ENCODE measurements at places on chromosomes 6 and 20.
A peak's percentile ranks its signal among the peaks of the same experiment; 100 is the strongest.

DNA sequence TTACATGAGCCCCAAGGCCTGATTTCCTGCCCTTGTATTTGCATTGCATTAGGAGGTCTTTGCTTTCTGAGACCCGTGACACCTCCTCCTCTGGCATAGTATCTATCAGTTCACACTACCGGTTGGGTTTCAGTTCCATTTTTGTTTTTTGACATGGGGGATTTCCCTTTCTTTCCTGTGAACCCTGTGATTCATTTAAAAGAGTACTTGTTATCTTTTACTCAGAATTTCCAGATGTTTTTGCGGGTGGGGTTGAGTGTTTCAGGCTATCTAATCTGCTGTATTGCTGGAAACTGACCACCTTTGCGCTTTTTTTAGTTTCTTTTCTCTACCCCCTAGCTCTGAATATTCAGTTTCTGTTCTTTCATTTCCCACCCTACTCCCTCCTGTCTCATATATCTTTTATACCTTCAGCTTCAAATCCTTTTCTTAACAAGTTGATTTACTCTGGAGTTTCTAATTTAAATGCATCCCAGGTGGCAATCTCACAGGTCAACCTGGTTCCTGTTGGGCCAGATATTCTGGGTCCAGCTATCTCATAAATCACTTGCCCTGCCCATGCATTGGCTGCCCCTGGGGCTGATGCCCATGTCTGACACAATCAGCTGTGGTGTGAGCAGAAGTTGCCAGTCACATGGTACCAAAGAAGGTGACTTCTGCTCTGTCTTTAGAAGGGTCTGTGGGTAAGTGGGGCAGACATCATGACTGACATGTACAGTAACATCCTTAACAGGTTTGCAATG is 14.3 kb upstream of the NCOA3 start:
- no peak for DNase-seq

DNA sequence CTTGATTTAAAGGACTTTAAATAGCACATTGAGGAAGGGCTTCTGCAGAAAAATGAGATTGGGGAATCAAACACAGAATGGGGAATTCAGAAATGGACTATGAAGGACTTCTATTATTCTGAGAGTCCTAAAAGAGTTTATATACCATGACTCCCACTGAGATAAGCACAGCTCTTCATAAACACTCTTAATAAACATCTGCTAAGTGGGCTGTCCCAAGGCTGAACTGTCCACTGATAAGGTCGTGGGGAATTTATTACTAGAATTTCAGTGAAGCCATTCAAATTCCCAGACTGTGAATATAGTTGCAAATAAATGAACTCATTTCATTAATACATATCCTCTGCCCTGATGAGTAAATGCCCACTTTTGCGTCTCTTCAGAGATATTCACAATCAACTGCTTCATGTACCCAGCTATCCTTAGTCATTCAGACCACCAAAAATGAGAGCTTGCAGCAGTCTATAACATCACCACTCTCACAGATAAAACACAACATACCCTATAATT is 468.2 kb upstream of the RUNX2 start:
- DNase-seq = no peak

- no peak for DNase-seq
Measured at GRCh38 chr6:107641500-107641941, 151.6 kb downstream of the SOBP start.

DNA sequence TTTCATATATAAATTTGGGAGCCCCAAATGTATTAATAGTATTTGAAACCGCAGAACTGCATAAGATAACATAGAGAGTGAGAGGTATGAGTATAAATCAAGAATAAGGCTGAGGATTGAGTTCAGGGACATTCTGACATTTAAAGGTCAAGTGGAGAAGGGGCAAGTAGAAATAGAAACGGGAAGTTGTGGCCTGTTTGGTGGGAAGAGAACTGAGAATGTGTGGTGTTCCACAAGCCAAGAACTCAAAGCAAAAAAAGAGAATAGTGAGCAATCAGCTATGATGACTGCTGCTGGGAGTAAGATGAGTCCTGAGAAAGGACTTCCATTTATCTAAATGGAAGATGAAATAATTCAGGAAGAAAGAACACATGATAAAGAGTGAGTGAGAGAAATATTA is 418.4 kb downstream of the CD109 start:
- no peak for DNase-seq

- peak; percentile 38 for DNase-seq
Measured at GRCh38 chr6:16635810-16636602, 125.3 kb downstream of the ATXN1 start.

DNA sequence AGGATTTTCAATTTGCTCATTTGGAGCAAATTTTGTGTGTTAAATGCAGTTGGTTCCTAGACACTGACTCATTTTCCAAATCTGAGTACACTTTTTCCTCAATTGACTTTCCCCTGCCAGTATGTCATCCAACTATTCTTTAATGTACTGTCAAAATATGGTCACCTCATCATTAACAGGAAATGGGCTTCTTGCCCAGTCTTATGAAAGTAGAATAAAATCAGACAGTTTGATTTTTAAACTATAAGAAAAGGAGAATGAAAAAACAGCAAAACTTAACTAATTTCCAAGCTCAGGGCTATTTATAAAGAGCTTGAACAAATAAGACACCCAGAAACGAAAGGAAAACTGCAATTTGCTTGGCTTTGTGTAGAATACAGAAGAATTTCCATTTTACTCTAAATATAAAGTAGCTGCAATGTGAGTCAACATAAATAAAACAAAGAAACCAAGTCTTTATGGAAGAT is 43.7 kb upstream of the RAB23 start:
- DNase-seq = no peak

DNA sequence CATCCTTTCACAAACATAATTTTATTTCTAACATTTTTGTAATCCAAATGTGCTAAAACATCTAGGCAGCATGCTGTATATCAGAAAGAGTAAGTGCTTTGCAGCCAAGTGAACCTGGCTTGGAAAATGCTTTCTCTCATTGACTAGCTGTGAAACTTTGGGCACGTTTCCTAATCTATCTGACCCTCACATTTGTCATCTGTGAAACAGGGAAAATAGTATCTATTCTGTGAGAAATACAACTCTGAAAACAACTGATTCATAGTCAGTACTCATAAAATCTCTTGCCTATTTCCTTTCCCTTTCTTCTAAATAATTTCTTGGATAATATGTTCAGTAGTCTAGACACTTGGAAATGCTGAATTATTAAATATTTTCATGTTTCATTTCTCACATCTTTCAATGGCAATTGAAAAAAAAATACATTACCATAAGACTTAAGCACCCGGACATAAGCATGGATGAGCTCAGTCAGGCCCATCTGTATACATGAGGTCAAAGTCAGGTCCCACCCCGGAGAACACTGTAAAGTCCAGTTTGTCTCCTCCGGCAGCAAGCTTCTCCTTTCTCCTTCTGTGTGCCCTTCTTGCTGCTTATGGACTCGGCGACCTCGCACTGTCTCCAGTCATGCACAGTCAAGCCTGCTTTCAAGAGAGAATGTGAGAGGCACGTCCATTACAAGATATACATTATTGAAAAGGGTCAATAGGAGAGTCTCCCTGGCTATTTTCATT is 455.0 kb upstream of the SOX4 start:
- no peak for DNase-seq

DNA sequence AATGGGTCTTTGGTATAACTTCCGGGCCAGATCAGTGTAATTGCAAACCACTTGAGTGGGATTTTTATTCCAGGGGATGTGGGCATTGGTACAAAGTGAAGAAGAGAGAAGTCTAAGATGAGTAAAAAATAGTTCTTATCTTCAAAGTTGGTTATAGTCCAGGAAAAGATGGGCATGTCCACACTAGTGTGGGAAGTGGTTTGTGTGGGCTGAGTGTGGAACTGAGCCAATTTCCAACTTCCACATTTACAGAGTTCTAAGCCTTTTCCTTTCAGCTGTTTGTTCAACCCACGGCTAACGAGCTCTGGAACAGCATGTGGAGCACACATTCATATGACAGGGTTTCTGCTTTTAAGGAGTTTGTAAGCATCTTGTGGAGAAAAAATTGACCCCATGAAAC is 72.3 kb upstream of the IFNGR1 start:
- DNase-seq = peak; percentile 64

DNA sequence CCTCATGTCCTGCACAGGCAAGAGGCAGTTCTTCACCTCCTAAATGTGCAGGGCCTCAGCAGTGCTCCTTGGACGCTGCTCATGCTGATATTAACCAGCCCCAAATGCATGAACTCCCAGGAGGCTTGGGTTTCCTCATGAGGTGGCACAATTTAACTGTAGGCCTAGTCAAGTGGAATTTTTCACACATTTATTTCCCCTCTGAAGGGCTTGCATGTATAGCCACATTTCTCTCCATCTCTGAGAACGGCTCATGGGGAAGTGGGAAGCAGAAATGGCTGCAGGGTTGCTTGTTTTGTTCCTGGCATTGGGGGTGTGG is 72.8 kb upstream of the PAX1 start:
- DNase-seq = no peak

DNA sequence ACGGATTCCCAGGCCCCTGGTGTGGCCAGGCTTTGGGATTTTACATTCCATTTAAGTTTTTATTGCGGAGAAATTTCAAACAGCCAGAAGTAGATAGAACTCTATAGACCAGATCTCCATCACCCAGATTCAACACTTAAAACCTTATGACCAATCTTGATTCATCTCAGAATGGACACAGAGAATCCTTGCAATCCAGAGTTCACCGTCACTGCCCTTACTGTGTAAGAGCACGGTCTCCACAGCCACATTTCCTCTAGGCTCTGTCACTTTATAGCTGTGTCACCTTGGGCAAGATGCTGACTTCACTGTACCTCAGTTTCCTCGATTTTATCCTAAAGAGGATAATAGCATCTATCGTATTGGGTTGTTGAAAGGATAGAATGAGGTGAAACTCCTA is 979 bp downstream of the ZNF133 start:
- no peak for DNase-seq
